ENCODE measurements at places on chromosomes 2 and 18.

- no peak for DNase-seq
These were observed 1.0 kb downstream of the CNNM3 start for GRCh38 chr2:96816836-96817702.

- DNase-seq: no peak
These were observed 40.6 kb upstream of the TFPI start for GRCh38 chr2:187594801-187595200.

GRCh38 chr2:10089565-10090190, 9.5 kb upstream of the CYS1 start:
- DNase-seq: no peak

GRCh38 chr2:118524911-118525310, 322.5 kb downstream of the EN1 start:
- no peak for DNase-seq

DNA sequence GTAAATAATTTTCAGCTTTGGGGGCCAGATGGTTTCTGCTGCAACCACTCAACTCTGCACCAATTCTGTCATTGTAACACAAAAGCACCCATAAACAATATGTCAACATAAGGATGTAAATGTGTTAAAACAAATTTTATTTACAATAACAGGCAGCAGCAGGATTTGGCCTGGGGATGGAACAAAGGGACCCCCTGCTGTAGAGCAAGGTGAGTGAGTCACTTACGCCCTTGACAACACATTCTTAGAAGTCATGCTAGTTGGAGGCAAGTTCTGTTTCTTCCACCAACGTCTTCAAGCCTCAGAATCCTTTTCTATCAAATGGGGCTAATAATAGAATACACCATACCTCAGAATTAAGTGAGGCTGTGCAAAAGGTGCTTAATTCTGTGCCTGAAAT, 610.2 kb upstream of the SYT4 start:
- DNase-seq: no peak

- no peak for DNase-seq
These were observed 185.3 kb downstream of the HAUS1 start for GRCh38 chr18:46289463-46289862.

DNA sequence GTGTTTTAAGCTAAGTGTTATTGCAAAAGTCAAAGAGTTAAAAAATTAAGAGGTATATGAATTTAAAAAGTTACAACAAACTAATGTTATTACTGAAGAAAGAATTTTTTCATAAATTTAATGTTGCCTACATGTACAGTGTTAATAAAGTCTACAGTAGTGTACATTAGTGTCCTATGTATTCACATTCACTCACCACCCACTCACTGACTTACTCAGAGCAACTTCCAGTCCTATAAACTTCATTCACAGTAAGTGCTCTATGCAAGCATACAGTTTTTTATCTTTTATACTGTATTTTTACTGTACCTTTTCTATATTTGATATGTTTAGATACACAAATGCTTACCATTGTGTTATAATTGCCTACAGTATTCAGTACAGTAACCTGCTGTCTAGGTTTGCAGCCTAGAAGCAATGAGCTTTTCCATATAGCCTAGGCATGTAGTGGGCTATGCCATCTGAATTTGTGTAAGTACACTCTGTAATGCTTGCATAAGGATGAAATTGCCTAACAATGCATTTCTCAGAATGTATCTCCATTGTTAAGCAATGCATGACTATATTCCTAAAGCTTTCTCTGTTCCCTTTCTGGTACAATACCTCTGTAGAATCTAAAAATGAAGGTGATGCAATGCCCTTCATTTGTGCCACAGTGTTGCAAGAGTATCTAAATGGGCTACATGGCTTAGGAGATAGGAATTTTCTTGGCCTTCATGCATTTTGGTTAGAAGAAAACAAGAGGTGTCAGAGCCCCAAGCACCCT, 370.8 kb upstream of the NT5C1B start:
- no peak for DNase-seq

DNA sequence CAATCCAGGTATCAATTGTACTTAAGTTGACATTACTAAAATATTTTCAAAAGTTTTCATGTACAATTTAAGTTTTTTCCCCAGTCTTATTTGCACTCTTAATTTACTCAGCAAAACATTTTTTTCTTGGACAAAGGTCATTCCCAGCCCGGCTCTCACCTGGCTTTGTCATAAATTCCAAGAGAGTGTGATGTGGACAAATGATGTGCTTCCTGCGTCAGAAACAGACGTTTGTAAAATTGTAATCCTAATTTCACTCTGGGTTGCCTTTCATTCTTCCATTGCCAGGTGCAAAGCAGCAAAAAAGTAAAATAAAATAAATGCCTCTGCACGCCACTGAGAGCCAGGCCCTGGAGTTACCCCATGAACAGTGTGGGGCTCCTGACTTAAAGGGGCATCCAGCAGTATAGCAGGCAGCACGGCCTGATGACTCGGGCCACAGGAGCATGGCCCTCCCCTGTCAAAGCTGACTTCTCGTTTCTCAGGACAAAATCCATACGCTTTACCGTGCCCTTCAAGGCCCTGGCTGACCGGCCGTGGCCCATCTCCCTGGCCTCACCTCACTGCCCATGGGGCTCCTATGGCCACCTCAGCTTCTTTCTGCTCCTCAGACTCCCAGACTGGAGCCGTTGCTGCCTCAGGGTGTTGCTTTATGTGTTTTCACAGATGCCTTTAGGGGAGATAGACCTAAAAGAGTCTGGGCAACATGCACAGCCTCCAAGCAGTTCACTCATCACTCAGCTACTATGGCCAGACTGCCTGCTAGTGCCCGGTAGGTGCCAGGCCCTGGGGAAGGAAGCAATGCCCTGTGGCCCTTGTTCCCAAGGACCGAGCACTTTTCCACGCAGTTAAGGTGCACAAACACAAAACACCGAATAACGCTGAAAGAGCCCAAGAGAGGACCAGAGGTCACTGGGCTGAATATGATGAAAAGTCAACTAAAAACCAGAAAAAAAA, 7.6 kb upstream of the TMEM185B start:
- no peak for DNase-seq

DNA sequence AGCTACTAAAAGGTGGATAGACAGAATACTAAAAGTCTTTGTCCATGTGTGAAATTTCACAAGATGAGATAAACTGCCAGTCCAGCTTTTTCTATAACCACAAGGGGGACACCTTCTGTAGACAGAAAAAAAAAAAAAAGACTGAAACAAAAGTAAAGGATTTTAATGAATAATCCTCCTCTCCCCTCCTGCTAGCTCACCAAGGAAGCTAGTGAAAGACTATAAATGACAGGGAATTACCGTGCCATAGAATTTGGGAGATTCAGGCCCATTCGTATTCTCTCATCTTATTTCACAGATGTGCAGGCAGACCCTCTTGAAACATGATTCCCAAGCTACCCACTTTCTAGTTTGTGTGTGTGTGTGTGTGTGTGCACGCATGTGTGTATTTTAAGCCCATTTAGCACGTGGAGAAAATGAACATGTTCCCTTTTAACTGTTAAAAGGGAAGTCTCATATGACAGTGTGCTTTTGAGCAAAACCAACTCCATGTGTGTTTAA, 36.3 kb upstream of the SLC8A1 start:
- peak; percentile 29 for DNase-seq

GRCh38 chr2:86372641-86373502, 35.4 kb upstream of the REEP1 start:
- DNase-seq: peak; percentile 20

GRCh38 chr2:46776687-46777327, 138.8 kb downstream of the MCFD2 start:
- peak; percentile 82 for DNase-seq

- DNase-seq: no peak
These were observed at the start of gene IL1RL2 for GRCh38 chr2:102186791-102187495. Gene IL1RL2 (plus strand): TSS chr2:102187023. CDS start chr2:102187868, 845 bp downstream.

DNA sequence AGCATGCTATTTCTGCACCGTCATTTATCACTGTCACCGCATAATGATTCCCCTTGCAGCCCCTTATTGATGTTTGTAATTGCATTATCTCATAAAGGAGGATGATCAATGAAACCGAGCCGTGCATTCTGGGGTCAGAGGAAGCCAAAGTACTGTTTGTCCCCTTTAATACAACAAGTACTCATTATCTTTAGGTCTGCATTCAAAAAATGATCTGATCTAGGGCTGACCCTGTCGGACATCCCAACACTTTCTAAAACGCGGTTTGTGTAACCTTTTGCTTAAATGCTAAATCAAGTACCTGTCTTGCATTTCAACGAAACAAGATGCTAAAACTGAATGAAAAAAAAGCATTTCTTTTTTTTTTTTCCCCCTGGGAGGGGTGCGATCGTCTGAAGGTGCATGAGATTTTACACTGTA, 143.8 kb downstream of the MEIS1 start:
- DNase-seq: no peak

DNA sequence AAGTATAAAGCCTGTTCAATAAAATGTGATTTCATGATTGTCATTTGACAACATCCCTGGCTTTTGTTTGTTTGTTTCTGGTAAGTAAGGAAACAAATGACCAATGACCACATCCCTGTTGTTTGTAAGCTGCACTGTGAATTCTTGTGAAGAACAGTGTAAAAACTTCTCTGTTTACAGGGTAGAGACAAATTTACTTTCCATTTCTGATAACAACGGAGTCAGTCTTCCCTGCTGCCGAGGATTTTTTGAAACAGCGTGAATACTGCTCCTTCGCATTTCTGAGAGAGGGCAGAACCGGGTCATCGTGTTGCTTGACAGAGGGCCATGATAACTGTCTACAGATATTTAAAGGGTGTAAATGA, 38.4 kb upstream of the CTAGE1 start:
- DNase-seq: no peak

DNA sequence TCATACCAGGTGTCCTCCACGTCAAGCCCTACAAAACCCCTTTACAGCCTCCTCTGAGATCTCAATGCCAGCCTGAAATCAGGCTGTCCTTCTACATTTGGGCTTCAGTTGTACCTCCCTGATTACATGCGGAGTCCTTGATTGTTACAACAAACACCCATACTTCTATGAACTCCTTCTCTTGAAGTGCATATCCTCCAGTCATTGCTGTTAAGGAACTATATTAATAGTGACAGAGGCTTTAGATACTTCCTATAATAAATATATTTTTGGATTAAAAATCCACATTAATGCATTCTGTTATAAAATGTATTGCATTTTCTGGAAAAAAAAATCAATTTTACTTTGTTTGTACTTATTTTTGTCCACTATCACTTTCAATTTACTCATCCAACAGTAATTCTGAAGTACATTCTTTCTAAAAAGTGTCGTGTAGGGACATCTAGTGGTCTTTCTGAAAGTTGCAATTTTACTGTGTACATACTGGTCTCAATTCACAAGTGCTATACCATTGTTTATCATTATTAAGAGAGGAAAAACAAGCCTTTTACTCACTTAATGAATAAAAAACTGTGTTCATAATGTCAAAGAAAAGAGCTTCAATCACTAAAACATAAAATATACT, 316.4 kb downstream of the DSEL start:
- DNase-seq: peak; percentile 71
